ENCODE measurements at places on chromosomes 4 and X.

GRCh38 chr4:124722071-124722470, 9.5 kb upstream of the ANKRD50 start:
- DNase-seq = no peak

DNA sequence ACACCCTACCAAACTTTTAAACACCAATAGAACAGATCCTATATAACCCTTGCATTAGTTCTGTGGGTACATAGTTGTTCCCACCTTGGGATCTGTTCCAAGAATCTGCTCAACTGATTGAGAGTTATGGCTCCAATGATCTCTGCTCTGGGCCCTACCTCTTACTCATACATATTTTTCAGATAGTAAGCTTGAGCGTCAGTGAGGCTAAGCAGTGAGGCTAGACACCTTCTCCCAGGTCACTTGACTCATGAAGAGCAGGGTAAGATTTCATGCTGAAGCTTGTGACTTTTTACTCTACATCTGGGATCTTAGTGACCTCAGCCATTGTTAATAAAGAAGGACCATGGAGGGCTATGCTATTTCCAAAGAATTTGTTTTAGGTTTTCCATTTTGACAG, 23.1 kb upstream of the TNIP3 start:
- DNase-seq = no peak

GRCh38 chrX:110412971-110413726, 54.5 kb downstream of the RTL9 start:
- peak; percentile 65 for DNase-seq

- DNase-seq = no peak
These were observed 49.7 kb upstream of the SLC16A2 start for GRCh38 chrX:74371425-74372222.

GRCh38 chr4:76948443-76949275, 893 bp upstream of the SEPTIN11 start:
- DNase-seq = peak; percentile 83

GRCh38 chr4:141077611-141078225, 55.6 kb downstream of the RNF150 start:
- DNase-seq = no peak

DNA sequence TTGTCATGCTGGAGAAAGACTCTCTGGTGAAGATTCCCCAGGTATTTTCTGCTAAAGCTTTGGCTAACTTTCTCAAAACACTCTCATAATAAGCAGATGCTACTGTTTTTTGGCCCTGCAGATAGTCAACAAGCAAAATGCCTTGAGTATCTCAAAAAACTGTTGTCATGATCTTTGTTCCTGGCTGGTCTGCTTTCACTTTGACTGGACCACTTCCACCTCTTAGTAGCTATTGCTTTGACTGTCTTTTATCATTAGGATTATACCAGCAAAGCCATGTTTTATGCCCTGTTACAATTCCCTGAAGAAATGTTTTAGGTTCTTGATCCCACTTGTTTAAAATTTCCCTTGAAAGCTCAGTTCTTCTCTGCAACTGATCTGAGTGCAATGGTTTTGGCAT, 231.5 kb downstream of the SLC7A11 start:
- no peak for DNase-seq

GRCh38 chrX:96764864-96765263, 80.2 kb downstream of the DIAPH2 start:
- DNase-seq = no peak

DNA sequence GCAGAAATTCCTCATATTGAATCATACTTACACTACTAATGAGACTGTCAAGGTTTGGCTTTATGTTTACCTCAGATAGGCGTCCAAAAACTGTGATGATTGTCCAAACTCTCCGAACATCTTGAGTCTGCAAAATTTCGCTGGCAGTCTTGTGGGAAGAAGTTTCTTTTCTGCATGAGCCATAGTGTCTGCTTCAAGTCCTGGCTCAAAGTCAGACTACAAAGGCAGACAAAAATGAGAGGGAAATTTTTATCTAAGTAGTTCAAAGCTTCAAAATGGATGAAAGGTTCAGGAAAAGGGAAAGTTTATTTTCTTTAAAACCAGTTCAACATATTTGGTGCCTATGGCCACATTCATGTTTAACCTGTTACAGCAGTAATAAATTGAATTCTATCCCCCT, 40.7 kb downstream of the PALLD start:
- DNase-seq = no peak

DNA sequence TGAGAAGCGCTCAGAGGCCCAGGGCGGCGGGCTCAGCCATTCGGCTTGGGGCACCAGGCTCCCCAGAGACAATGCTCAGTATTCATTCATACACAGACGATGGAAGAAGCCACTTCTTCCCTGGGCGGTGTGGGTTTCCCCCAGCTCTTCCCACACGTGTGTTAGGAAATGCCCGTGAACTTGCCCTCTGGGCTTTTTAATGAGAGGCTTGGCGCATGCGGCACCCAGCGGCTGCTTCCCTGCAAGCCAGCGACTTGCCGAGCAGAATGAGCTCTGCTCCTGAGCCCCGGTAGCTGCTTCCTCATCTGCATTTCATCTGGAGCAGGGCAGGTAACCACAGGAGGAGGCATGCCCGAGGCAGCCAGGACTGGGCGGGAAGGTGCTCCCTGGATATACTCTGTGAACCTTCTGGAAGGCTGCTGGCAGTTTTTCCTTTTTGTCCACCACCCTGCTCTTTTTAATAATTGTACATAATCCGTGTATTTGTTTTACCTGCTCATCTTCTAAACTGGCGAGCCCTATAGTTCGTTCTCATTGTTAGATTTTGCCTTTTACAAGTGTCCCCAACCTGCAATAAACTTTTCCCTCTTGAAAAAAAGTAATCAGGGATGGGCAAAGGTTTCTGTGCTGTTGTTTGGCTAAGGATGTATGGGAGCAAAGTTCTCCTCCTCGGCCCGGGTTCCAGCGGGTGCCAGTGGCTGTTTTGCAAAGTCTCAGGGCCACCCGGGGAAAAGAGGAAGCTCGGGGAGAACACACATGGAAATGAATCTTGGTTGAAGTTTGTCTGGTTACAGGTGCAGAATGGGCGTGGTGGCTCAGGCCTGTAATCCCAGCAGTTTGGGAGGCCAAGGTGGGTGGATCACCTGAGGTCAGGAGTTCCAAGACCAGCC, 178.8 kb downstream of the DCLK2 start:
- DNase-seq = no peak

GRCh38 chr4:79653871-79654270, 245.8 kb upstream of the GK2 start:
- no peak for DNase-seq

DNA sequence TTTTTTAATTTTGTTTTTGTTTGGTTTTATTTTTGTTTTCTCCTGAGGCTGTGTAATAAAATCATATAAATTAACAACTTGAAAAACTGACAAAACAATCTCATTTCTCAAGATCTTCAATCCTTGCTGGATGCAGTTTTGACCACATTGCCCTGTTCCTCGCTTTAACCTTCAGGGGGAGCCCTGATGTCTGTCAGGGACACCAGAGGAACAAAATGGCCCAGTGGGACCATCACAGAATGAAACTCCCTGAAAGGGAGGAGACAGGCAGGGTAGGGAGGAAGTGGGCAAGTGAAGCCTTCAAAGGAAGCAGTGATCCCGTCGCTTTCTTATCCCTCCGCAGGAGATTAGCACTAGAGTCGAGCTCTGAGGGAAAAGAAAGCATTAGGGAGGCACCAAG, 274.9 kb upstream of the LDB2 start:
- DNase-seq = no peak

DNA sequence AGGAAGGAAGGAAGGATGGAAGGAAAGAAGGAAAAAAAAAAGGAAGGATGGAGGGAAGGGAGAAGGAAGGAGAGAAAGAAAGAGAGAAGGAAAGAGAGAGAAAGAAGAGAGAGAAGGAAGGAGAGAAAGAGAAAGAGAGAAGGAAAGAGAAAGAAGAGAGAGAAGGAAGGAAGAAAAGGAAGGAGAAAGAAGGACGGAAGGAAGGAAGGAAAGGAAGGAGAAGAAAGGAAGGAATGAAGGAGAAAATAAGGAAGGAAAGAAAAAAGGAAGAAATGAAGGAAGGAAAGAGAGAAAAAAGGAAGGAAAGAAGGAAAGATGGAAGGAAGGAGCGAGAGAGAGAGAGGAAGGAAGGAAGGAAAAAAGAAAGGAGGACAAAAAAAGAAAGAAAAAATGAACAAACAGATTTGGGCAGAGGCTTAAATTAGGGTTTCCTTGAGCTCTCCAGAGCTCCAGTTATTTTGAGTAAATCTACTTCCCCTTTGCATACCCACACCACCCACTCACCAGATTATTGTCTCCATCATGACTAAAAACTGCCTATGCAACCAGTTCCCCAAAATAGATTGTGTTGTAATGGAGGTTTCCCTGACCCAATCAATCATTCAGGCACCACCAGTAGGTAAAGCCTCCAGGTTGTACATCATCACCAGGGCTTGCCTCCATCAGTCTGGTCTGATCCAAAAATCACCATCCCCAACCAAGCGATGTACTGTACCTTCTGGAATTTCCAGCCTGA, 1722.9 kb upstream of the PCDH10 start:
- no peak for DNase-seq

DNA sequence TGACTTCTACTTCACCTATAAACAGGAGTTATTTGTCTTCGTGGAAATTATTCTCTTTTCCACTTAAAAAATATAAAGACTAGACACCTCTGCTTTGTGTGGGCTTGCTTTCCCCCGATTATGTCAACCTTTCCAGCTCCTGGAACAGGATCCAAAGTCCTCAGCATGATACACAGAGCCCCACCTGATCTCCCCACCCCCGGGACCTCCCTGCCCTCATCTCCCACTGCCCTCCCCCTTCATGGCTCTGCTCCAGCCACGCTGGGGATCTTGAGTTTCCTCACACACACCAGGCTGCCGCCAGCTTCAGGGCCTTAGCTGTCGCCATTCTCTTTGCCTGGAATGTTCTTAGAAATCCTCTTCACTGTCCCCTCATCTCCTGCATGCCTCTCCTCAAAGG, 55.3 kb downstream of the MBNL3 start:
- no peak for DNase-seq

DNA sequence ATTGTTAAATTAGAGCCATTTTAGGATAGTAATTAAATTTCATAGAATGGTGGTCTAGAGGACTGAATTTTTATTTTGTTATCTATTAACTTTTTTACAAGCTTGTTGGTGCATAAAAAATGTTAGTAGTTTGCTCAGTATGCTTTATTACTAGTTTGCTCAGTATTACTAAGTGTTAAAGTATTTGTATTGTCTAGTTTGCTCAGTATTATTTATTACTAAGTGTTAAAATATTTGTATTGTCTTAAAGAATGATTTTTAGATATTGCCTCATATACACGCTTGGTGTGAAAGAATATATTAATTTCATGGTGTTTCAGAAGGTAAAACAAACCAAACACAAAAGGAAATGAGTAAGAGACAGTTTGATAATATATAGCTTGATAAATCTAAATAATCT, 268.4 kb upstream of the MAGEB18 start:
- DNase-seq = no peak

DNA sequence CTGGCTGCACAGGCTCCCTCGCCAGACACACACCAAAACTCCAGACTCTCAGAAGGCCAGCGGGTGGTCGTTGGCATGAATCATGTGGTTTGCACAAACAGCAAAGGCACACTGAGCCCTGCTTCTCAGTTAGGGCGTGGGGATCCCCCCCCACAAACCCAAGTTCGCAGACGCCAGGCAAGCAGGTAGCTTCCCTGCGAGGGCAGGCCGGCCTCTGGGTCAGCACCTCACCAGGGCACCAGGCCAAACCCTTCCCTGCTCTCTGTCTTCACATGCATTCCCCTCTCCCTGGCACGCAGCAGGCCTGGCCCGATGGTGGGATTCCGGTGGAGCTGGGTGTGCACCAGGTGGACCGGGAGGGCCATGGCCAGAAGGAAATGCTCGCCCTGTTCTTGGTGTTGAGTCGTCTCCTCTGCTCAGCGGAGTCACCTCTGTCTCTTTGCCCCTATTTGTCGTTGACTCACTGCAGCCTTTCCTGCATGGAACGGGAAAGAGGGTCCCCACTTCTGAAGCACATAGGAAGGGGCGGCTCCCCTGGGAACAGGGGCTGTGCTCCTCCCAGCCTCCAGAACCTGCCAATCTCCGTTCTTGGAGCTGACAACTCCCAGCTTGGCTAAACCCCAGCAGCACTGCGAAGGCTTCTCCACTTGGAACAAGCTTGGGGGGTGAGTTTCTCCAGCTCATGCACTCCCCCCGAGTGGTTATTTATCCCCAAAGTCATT, 51.4 kb downstream of the SORCS2 start:
- DNase-seq = no peak

- DNase-seq = no peak
These were observed 649.3 kb downstream of the STPG2 start for GRCh38 chr4:97493815-97494518.

DNA sequence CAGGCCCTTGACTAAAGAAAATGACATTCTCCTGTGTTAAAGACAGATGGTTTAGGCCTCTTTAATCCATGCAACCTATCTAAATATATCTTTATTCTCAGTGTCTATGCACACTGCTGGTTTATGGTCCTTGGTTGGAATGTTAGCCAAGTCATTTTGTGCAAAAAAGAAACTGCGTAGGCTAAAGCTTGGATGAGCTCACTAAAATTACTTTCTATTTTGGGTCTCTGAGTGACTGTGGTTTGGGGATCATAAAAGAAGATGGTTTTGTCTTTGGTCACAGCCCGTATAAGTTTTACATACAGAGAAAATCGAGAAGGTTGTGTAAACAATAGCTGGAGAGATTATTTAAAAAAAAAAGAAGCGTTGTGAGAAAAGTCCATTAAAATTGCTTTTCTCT, 443.6 kb downstream of the UBE2NL start:
- DNase-seq = no peak

DNA sequence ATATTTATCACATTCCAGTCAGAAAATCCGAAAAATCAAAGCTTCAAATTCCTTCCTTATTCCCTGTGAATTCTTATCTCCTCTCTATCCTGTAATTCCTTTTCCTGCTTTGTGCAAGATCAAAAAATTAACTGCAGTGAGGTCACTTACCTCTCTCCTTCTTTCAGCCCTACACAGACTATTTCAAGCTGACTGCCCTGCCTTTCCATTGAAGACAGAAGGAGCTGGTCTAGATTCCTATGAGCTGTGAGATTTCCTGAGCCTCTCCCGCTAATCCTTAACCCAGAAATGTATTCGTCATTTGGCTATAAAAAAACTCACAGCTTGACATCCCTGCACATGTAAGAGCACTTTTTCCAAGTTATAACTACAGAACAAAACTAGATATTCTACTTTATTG, 26.6 kb downstream of the TRIML2 start:
- DNase-seq = no peak

GRCh38 chrX:153638436-153639176, 8.4 kb upstream of the DUSP9 start:
- peak; percentile 49 for DNase-seq

GRCh38 chr4:121049072-121049599, 23.2 kb downstream of the NDNF start:
- DNase-seq = no peak

GRCh38 chrX:20515841-20516461, 249.2 kb upstream of the RPS6KA3 start:
- DNase-seq = peak; percentile 83

GRCh38 chr4:174201871-174202270, 81.6 kb downstream of the FBXO8 start:
- DNase-seq = no peak

DNA sequence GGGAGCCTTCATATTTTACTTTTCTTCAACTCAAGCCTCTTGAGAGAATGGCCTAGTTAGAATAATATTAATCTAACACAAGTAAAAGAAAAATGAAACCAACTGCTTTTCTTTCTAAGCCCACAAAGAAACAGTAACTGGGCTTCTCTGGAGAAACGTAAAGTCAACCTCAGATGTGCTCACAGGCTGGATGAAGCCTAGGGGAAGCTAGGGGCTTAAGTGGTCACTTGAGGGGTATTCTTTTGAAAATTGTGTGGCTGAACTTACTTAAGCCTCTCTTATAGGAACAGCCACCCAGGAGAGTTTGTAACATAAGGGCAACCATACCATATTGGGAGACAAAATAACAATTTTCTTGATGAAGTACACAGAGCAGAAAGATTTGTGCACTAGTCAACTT, 279.0 kb downstream of the SPRY1 start:
- DNase-seq = no peak
